ENCODE measurements at places on chromosomes 12 and 14.

DNA sequence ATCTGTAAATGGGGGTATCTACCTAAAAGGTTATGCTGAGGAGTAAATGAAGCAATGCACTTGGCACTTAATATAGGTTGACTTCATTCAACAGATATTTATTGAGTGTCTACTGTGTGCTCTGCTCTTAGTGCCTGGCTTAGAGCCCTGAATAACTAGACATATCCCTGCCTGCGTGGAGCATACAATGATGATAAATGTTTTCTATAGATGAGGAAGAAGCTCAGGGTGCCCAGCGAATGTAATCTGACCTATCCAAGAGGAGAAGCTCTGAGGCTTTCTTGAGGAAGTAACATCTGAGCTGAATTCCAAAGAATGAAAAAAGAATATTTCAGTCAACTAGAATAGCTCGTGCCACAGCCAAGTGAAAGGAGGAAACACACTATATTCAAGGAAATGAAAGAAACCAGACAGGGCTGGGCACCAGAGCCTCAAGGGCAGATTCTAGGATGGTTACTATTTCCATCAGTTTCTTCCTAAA is 17.9 kb upstream of the HIGD1C start:
- no peak for DNase-seq

DNA sequence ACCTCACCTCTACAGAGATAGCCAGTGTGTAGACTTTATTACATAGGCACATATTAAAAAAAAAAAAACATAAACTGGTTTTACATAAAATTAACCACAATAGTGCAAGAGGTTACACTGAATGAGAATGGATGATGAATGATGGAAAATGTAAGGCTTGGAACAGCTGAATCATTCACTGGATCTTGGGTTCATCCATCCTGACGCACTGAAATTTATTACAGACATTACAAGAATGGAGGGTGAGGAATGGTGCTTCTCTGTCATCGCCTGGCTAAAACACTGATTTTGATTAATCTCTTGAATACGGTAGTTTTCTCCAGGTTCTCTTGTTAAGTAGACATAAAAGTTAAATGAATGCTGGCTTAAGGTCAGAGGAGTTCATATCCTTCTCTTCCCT is 40.0 kb upstream of the GTF2A1 start:
- no peak for DNase-seq

DNA sequence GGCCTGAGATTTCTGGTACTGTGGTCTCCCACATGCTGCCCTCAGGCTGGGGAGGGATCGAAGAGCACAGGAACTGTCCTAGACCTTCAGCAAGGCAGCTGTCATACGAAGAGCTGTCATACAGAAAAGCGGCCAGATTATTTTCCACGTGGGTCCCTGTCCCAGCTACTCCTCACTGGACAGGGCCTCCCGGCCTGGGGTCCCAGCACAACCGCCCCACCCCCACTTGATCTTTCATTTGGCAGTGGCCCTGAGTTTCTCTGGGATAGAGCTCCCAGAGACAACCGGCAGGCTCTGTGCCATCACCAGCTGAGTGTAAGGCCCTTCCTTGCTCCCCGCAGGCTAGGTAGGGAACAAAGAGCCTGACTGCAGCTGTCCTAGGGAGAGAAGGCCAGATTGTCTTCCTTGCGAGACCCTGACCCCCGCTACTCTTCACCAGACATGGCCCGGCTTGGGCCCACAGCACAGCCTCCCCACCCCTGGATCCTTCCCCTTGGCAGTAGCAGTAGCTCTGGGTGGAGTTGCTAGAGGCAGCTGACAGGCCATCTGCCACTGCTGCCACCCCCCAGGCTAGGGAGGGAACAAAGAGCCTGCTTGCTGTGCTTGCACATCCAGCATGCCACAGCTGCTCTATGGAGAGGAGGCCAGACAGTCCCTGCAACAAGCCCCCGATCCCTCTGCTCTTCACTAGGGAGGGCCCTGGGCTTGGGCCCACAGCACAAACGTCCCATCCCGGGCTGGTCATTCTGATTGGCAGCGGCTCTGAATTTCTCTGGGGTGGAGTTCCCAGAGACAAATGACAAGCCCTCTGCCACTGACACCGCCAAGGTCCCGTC is 3.1 kb upstream of the OR4N2 start:
- no peak for DNase-seq

- DNase-seq = no peak
Measured at GRCh38 chr12:105937009-105937408, 201.7 kb downstream of the NUAK1 start.

GRCh38 chr12:91897025-91897515 is 248.6 kb downstream of the BTG1 start:
- DNase-seq = no peak

GRCh38 chr14:30291216-30291615 is 267.7 kb upstream of the G2E3 start:
- DNase-seq = peak; percentile 56

- no peak for DNase-seq
Measured at GRCh38 chr14:50094056-50094755, 22.2 kb downstream of the VCPKMT start.

DNA sequence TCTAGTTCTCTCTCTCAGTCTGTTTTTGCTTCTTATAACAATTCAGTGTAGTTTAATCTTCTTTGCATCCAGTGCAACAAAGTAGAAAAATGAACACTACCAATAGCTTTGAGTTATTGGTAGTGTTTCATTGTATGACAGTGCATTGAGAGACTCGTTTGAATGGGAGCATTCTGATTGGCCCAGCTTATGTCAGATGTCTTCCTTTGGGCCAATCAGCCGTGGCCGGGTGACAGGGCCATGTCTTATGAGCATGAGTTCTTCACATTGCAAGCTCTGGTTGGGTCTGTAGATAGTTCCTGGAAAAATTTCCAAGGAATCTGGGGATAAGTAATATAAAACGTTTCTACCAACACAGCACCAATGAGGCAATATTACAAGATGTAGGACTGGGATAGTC is 36.5 kb downstream of the GYS2 start:
- DNase-seq = no peak

GRCh38 chr14:69303086-69303485 is 43.1 kb downstream of the GALNT16 start:
- no peak for DNase-seq

- peak; percentile 34 for DNase-seq
Measured at GRCh38 chr14:31465111-31465510, 7.8 kb upstream of the DTD2 start.

DNA sequence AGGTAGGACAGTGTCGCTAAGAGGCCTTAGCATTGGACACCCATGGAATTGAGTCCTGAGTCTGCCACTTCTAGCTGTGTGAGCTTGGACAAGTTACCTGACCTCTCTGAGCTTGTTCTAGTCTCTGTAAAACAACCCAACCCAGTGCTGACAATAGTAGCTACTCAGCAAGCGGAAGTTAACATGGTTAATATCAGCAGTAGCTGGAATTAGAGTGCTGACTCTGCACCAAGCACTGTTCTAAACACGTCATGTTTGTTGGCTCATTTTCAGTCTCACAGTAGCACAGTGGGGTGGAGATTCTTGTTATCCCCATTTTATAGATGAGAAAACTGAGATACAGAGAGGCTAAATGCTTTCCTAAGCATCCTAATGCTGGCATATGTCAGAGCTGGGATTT is 47.5 kb upstream of the RIN3 start:
- no peak for DNase-seq

- DNase-seq = no peak
Measured at GRCh38 chr12:77299001-77299400, 233.6 kb upstream of the E2F7 start.

DNA sequence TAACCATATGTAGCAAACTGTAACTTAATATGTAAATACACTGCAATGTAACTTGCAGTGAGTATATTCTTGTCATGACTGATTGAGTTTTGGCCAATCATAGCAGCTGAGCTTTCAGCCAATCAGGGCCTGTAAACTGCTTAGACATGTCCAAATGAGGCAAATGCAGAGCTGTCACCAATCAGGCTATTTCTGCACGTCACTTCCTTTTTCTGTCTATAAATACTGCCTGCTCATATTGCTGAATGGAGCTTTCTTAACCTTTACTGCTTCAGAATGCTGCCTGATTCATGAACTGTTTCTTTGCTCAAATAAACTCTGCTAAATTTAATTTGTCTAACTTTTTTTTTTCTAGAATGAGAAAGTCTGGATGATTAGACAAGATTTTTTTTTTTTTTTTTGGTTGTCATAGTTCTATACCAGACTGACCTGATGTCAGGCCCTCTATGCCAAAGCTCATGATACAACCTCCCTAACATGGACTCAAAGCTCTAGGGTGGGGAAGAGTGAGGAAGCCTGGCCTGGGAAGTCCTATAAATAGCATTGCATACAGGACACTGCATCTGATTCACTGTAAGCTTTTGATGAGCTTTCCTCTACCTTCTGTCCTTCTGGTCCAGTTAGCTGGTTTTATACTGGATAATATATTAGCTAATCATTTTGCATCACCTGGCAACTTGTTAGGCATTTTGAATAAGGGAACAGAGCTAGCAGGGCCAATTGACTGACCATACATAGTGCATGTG is 12.0 kb downstream of the MGP start:
- DNase-seq = no peak

- DNase-seq = no peak
Measured at GRCh38 chr12:129075460-129076208, 222.4 kb downstream of the GLT1D1 start.

DNA sequence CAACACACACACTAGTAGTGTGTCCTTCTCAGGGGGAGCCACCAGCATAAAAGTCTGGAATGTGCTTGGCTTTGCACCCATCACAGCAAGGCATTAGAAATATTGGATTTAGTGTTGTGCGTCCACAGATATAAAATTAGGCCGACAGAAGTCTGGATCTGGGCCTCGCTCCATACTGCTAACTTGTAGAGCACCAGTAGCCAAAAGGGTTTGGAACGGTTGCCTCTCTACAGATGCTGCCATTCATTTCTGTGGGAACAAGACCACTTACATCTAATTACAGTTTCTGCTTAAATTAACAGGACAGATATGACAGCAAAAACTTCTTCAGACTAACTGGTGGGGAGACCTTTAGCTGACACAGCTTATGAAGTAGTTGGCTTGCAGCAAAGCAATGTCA is 94.2 kb downstream of the EXOC5 start:
- no peak for DNase-seq

- no peak for DNase-seq
Measured at GRCh38 chr12:5260591-5261086, 171.3 kb upstream of the NTF3 start.

DNA sequence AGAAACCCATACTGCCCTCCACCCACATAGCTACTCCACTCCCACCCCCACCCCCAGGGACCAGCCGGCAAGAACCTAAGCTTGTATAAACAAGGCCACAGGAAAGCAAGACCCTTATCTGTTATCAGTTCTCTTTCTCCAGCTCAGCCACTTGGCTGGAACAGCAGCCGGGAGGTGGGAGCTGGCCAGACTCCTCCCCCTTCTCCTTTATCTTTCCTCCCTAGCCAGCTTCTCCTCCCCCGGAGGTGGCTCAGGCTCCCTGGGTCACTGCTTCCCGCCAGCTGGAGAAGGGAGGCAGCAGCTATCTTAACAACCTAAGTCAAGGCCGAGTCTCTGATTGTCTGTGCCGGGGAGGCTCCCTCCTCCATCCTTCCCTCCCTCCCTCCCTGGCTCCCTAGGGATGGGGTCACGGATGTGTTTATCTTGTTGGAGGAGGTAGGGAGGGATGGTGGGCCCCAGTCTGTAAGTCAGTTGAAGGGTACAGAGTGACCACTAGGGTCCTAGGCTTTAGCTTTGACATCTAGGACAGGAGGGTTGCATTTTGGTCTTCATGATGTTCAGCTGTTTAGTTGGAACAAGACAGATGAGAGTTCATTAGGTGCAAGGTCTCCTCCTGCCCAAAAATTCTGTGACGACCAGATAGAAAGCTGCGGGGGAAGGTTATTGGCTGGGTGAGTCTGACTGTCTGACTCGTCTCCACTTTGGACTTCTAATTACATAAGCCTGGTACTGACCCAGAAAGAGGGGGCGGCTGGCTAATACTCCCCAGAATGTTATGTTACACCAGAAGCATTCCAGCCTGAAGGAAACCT is 29.7 kb downstream of the ZFP36L1 start:
- no peak for DNase-seq

GRCh38 chr14:90475298-90475697 is 78.5 kb downstream of the CALM1 start:
- no peak for DNase-seq

- DNase-seq = no peak
Measured at GRCh38 chr12:12608557-12608957, 3.1 kb upstream of the CREBL2 start.

DNA sequence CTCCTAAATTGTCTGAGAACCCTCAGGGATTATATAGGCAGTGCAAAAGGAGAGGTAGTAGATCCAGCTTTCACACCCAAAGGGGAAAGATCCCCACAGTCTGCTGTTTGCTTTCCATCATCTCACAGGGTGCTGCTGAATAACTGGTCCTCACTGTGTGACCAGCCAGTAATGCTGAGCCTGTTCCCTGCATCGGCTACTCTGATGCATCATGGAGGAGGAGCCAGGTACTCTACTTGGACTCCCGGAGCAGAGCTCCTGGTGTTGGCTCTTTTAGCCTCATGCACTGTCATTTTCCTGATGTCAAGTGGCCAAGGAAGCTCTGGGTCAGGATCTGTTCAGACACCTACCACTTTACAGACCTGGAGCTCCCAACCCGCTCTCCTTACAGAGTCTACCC is 127.4 kb upstream of the ATF1 start:
- no peak for DNase-seq

DNA sequence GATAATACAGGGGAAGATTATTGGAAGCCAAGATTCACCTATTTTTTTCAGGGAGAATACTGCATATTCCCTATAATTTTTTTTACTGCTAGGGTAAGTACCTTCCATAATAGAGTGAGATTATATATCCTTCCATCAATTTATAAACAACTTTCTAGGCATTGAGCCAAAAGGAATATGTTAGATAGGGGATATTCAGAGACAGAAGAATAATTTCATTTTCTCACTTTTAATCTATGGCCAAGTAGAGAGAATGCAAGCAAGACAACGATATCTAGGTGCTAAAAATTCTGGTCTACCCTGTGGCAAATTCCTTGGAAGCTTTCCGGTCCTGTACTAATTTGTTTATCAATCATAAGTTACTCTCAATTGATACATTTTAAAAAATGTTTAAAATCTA is 69.7 kb upstream of the STAC3 start:
- no peak for DNase-seq

DNA sequence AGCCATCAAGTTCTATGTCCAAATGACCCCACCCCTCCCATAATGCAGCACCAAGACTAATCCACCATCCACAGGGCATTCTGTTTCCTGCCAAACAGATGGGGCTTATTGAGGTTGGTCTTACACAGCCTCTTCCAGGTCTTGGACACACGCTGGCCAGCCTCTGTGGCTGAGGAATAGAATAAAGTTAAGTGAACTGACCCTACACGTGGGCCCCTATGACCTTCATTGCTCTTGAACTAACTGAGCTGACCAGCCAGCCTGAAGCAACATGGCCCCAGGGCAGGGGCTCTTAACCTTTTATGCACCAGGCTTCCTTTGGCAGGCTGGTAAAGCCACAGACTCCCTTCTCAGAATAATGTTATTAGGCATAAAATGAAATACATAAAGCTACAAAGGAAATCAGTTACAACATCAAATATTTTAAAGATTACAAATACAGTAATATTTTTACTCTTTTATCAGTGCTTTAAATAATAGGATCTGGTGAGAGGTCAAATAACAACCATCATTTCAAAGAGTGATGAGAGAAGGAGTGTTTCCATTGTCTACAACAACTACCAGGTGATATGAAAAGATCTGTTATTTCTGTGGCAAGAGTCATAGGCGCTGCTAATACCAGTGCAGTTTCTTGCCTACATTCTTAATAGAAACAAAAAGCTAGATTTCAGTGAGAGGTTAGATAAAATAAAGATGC is 192.9 kb upstream of the NUDT4 start:
- no peak for DNase-seq

All from amniotic stem cell (primary cell).